ENCODE measurements at places on chromosomes 16 and 17.

DNA sequence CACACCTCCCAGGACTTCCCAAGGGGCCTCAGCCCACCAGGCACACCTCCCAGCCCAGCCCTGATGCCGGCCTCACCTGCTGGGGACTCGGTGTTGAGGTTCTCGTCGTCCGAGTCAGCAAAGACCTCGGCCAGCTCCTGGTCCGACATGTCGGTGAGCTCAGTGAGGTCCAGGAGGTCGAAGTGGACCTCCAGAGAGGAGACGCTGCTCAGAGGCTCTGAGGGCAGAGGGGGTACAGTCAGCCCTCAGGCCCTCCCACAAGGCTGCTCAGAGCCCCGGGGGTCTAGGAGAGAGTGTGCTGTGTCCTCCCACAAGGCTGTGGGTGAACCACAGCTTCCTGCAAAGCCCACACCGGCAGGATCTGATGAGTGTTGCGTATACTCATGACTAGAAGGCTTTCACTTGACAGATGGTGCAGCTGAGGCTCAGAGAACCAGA, 10.5 kb downstream of the DBNDD1 start:
- DNase-seq, result peak; percentile 24

- no peak for DNase-seq
These were observed at the start of gene PRAC2 for GRCh38 chr17:48722915-48723422. Gene PRAC2 (plus strand): TSS chr17:48723185. CDS start chr17:48724411, 1,226 bp downstream.

DNA sequence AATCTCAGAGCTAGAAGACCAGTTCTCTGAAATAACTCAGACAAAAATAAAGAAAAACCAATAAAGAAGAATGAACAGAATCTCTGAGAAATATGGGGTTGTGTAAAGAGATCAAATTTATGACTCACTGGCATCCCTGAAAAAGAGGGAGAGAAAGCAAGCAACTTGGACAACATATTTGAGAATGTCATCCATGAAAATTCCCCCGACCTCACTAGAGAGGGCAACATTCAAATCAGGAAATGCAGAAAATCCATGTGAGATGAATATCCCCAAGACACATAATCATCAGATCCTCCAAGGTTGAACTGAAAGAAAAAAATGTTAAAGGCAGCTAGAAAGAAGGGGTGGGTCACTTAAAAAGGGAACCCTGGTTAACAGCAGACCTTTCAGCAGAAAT, 32.1 kb downstream of the TANC2 start:
- DNase-seq, result no peak

DNA sequence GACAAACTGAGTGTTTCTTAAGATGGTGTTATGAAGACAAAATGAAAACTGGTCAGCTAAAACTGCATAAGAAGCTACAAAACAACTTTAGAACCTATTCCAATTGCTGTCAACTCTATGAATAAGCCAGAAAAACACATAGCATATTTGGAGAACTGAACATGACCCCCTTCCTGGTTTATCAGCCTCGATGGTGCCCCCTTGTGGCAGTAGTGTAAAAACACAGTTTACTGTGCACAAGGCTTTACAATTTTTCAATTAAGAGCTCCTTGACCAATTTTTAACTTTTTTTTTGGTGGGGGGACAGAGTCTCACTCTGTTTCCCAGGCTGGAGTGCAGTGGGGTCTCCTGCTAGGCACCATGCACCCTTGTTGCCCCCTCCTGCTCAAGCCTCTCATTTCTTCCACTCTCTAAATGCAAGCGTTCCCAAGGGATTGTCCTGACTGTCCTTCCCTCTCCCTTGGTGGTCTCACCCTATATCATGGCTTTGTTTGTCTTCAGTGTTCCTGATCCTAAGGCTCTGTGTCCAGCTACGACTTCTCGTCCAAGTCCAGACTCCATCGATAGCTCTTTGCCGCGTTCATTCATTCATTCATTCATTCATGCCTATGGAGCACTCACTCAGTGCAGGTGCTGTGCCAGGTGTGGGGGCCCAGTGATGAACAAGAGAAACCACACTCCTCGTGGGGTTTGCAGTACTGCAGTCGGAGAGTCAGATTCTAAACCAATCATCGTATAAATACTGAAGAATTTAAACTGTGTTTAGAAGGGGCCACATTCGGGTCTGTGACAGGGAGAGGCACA, 7.5 kb downstream of the EIF1 start:
- DNase-seq, result peak; percentile 62

DNA sequence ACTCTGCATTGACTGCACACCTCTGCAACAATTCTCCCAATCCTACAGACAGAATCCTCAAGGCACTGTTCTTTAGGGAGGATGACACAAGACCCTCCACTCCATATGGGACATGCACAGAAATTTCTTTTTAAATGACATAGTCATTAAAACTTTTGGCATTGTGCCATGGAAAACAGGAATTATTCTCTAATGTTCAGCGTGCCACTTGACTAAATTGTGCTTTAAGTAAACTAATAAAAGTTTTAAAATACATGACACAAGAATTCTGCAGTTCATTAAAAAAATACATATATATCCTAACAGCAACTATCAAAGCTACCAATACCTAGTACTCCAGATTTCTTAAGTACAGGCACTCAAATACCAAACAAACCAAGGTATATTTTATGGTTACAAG, 16.0 kb downstream of the CEP112 start:
- DNase-seq, result no peak

GRCh38 chr16:54521327-54521726, 234.7 kb upstream of the IRX3 start:
- no peak for DNase-seq

DNA sequence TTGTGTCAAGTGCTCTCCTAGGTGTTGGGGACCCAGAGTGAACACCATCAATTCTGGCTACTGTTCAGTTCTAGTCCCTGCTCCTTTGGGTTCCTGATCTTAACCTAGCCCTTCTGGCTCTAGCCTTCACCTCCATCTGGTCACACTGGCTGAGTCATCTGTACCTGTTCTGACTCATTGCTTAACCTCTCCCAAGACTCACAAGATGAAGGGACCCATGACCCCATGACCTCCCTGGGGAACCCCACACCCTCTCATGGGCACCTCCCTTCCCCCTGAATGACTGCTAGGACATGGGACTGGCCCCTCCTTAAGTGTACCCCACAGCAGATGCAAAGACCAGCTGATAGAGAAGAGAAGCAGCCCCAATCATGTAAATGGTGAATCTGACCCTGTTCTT, 345.8 kb upstream of the CDH5 start:
- no peak for DNase-seq

GRCh38 chr17:40063187-40063771, 514 bp downstream of the THRA start:
- DNase-seq, result no peak

DNA sequence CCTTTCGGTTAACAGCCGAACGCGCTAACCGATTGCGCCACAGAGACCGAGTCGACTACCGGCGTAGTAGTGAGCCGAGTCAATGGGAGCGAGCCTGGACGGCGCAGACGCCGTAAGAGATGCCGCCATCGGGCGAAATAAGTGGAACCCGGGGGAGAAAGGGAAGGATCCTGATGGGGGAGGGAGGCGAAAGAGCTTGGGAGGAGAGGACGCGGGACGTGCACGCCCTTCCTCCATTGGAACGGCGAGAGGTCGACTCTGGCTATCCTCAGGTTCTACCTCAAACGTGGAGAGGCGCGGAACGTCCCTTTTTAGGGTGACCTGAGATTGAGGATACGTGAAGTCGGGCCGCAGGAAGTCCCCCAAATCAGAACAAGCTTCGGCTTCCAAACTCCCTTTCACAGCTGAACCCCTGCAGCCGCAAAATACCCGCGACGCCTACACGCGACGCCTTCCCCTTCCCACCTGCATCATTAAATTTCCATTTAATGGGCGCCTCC, 683 bp upstream of the PSMB3 start:
- peak; percentile 86 for DNase-seq

DNA sequence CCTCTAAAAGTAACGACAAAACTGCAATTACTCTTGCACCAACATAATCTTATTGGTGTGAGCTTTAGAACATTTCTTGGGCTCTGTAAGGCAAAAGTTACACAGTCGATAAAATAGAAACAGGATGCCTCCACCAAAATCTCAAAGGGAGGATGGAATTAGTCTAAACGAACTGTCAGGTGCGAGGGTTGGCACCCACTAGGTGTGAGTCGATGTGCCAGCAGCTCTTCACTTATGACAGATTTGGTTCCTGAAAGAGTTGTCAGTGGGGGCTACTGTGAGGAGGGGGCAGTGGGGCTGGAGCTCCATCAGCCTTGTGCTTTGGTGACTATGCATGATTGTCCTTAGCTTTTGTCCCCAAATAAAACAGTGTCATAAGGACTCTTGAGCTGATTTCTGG, 422.9 kb downstream of the TMEM114 start:
- no peak for DNase-seq

DNA sequence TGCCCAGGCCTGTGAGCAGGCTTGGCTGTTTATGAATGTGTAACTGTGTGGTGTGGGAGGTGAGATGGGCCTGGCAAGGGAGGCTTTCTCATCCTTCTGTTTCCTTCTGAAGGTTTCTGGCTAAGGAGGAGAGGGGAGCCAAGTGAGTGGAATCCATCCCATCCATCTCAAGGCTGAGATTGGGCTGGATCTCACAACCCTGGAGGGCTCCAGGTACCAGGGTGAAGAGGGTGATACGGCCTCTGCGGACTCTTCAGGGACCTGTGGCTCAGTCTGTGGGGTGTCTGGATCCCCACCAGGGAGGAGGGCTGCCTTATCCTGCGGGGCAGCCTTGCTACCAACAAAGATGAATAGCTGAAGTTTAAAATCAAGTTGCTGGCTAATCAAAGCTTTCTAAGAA, 7.0 kb downstream of the ZNF629 start:
- DNase-seq, result no peak

GRCh38 chr17:8014558-8014850, 12.1 kb downstream of the GUCY2D start:
- no peak for DNase-seq

DNA sequence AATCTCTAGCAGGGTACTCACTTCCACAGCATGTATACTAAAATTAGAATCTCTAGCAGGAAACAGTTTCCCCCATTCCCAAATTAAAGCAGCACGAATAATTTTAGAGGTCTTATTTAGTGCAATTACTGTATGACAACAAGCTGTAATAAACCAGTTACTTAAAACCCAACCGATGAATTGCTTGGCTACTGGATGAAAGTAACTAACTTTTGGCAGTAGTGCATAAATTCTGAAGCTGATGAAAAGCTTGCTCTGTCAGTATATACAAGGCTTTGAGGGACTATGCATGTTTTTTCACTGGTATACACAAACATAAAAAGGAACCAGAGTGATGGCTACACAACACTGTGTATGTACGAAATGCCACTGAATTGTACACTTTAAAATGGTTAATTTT, 89.4 kb downstream of the CFDP1 start:
- DNase-seq, result no peak

- DNase-seq, result no peak
These were observed 274.3 kb upstream of the XYLT1 start for GRCh38 chr16:17744921-17745572.

GRCh38 chr16:24101431-24101830, 154.7 kb upstream of the CACNG3 start:
- no peak for DNase-seq

- DNase-seq, result no peak
These were observed 1.0 kb downstream of the TELO2 start for GRCh38 chr16:1494129-1494640.

DNA sequence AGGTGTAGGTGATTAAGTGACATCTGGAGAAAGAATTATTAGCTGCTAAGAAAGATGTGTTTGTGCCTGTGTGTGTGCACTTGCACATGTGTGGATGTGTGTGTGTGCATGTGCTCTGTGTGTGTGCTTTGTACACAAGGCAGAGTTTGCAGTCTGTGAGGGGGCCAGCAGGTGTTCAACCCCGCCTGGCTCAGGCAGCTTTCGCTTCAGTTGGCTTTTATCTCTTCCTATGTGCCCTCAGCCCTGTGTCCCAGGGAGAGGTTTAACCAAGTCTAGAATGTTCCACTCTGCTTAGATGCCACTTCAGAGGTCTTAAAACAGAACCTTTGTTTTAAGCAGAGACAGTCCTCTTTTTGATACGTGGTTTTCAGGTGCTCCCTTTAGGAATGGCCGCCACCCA, 58.8 kb downstream of the CDH13 start:
- DNase-seq, result no peak

DNA sequence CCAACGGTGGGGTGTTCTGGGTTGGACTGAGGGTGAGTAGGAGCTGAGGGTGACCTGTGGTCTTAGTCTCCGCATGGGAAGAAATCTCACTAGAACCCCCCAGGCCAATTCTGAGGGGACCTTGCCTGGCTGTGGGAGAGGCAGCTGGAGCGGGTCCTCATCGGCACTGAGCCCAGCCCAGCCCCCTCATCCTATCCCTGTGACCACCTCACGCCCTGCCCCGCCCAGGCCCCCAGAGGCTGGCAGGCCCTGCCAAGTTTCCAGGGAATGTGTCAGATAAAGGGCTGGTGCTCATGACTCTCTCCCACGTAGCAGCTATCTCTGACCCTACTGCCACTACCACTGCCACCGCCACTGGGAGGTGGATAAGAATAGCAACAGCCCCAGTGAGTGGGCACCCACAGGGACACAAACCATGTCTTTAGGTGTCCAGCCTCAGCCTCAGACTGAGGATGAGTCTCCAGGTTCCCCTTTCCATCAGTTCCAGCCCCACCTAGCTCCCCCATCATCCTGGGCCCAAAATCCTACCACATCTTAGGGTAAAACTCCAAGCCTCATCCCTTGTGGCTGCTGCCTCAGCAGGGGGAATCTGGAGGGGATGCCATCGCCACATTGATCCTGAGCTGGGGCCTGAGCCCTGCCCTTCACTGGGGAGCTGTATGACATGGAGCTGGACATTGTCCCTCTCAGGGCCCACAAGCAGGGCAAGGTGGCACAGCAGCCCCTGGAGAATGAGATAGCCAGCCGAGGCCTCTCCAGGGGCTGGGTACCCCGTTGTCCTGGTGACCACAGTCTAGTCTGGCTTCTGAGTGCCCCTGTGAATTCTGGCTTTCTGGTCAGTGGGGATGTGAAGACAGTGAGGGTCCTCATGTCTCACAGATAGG, 14.9 kb downstream of the CDH16 start:
- DNase-seq, result no peak

DNA sequence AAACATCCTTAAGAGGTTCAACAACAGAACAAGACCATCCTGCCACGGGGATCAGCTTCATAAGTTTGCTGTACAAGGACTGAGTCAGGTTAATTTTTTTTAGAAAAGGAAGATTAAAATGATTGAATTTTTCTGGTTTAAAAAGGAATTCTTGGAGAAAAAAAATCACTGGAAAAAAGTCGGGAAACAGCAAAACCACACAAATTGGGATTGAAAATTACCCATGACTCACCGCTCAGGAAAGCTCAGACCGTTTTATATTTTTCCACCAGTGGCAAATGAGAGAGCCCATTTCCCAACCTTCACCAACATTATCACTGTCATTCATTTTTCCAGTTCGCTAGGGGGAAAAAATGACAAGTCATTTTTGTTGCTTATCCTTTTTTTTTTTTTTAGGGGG, 46.6 kb downstream of the MRM3 start:
- no peak for DNase-seq

Measured in activated T-helper 1 cell treated with anti-CD3 and anti-CD28 coated beads, Interleukin-2, amount 50 U/mL, for 16 hours (primary cell).